Hepatic stellate cell (primary cell): ENCODE measurements at places on chromosomes 11 and 22.

- DNase-seq: no peak
Measured at GRCh38 chr22:34587357-34588356, 478.3 kb upstream of the ISX start.

DNA sequence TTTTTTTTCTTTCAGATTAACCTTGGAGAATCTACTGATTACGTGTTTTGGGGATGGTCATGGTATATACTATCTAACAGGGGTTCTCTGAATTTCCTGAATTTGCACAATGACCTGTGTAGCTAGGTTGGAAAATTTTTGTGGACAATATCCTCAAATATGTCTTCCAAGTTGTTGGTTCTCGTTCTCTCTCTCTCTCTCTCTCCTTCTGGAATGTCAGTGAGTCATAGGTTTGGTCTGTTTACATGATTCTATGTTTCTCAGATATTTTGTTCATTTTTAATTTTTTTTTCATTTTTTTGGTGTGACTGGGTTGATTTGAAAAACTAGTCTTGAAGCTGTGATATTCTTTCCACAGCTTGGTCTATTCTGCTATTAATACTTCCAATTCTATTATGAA is 604.0 kb upstream of the ANO3 start:
- no peak for DNase-seq

GRCh38 chr11:46315033-46315738 is 32.1 kb upstream of the DGKZ start:
- DNase-seq: peak; percentile 96

GRCh38 chr11:59807047-59807610 is 3.4 kb downstream of the MRPL16 start:
- no peak for DNase-seq

- no peak for DNase-seq
Measured at GRCh38 chr11:13367115-13367514, 89.5 kb downstream of the BMAL1 start.

- no peak for DNase-seq
Measured at GRCh38 chr11:4071914-4072313, 22.7 kb upstream of the RRM1 start.

DNA sequence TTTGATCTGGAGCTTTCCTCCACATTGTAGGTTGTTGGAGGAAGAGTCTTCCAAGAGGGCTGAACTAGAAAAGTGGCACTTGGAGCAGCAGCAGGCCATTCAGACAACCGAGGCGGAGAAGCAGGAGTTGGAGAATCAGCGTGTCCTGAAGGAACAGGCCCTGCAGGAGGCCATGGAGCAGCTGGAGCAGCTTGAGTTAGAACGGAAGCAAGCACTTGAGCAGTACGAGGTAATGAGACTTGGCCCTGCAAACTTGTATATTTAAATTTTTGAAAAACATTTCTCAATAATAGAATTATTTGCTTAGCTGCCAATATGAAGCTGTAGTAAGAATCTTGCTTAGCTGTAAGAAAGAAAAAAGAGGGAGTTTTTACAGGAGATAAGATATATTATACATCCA is 84.0 kb downstream of the SWAP70 start:
- no peak for DNase-seq

DNA sequence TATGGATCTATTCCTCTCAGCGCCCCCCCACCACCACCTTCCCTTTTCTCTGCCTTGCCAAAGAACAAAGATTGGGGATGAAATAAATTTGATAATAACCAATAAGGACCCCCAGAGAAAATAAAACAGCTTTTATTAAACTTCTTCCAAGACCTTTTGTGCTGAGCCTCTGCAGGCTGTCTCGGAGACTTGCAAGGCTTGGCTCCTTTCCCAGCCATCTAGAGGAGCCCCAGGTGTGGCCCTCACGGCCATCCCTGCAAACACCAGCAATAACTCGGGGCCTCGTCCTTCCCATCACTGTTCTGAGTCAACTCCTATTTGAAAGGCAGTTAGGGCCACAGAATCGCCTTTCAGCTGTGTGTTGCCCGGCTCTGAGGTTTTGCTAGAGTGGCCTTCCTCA is 51.2 kb upstream of the LMO1 start:
- no peak for DNase-seq

- DNase-seq: no peak
Measured at GRCh38 chr11:118849825-118850224, 33.9 kb upstream of the CXCR5 start.

DNA sequence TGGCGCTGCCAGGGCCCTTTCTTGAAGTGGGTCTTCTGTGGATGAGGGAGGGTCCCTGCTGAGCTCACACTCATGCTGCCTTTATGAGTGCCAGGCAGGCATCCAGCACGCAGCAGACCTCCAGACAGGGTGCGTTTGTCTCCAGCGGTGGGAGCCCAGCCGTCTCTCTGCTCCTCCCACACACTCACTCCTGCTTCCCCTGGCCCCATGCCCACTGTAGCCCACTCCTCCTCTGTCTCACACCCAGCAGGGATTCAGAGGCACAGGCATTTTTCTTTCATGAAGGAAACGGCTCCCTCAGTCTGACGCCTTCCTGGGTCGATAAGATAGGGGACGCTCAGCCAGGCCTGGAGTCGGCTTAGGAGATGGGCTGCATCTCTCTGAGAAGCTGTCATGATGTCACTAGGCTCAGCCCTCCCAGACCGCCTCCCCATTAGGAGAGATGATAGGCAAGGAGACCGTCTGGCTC is 183.9 kb upstream of the NCAM1 start:
- no peak for DNase-seq

- no peak for DNase-seq
Measured at GRCh38 chr11:91792779-91793262, 431.8 kb upstream of the FAT3 start.

- no peak for DNase-seq
Measured at GRCh38 chr11:1410366-1411291, 20.9 kb downstream of the BRSK2 start.

DNA sequence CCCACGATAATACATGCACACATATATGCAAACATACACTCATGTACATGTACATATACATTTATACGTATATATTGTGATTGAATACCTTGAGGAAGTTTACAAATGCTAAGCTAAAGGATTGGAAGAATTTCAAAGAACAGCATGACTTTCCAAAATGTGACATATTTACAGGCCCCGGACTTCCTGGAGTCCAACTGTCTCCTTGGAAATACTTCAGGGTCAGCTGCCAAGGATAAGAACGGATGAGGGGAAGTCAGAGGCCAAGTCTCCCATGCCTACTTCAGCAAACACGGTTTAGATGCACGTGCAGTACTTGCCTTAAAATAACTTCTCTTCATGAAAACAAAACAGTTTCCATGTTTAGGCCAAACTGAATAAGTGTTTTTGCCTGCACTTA is 213.6 kb downstream of the DYNC2H1 start:
- DNase-seq: no peak

GRCh38 chr22:36299295-36299694 is 46.4 kb downstream of the APOL1 start:
- no peak for DNase-seq

DNA sequence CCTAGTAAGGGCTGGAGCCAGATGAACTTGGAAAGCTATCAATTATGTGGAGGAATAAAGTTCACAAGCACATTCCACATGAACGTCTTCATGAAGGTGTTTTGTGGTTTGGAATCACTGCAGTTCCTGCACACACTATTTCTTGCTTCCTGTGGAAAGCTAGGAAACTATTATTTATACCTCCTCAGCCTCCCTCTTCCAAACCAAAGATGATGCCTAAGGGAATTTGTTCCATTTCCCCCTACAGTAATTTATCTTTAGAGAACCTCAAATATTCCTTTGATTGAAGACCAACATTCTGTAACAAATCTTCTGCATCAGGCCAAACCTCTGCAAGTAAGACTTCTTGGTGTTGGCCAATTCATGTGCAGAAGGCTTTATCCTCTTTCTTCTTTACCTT is 115.8 kb upstream of the ARHGAP20 start:
- DNase-seq: no peak

DNA sequence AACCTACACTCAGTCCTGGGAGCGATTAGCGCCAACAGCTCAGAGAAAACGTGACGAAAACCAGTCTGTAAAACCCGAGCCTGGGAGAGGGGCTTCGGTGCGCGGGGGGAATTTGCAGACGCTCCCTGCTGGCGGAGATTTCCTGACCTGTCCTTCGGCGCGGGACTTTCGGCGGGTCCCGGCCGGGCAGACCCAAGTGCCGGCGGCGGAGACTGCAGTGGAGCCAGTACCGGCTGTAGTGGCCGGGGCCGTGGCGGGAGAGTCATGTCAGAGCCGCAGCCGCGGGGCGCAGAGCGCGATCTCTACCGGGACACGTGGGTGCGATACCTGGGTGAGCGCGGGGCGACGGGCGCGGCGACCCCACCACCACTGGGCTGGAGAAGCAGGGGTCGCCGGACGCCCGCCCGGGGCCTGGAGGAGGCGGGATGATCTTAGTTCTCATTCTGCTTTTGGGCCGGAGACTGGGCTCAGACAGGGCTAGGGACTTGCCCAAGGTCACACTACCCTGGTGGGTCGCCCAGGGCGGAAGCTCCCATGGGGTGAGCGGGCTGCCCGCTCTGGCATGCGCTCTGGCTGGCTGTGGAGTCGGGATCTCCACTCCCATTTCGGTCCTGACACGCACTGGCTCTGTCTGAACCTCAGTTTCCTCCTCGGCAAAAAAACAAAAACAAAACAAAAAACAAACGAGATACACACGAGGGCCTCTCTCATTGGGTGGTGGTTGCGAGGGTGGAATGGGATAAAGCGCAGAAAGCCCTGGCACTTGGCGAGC is at the start of gene MTFP1:
MTFP1 (plus strand) TSS at position 153 of the 772 bp plus-strand sequence; CDS start at position 265, 112 bp downstream.
- peak; percentile 71 for DNase-seq

- DNase-seq: no peak
Measured at GRCh38 chr11:114228435-114229411, 67.5 kb upstream of the NNMT start.

GRCh38 chr11:9506489-9507276 is 45.9 kb downstream of the ZNF143 start:
- peak; percentile 53 for DNase-seq

DNA sequence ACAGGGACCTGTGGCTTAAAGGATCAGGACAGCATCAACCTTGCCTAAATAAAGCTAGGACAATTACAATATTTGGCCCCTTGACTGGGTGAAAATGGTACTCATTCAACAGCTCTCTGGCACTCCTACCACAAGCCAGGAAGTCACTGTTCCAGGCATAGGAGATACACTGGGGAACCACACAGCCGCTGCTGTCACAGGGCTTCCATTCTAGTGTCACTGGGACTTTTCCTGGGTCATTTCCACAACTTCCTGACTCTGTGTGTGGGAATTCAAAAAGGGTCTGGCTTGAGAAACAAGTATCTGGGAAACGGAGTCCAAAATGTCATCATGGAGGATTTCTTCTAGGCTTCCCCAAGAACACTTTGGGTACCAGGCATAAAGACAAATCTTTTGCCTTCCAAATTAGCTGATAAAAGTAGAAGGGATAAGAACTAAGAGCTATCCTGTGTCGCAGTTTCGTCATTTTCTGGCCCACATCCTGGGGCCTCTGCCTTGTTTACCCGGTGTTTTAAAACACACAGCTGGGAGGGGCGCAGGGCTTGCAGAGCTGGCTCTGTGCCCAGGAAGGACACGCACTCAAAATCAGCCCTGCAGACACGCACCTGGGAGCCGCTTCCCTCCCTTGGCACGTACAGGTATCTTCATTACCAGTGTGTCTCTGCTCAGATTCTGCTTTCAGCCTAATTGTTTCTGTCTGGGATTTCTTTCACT is 38.0 kb downstream of the TMEM45B start:
- DNase-seq: no peak

- DNase-seq: no peak
Measured at GRCh38 chr22:27065279-27065678, 407.9 kb downstream of the MIAT start.

DNA sequence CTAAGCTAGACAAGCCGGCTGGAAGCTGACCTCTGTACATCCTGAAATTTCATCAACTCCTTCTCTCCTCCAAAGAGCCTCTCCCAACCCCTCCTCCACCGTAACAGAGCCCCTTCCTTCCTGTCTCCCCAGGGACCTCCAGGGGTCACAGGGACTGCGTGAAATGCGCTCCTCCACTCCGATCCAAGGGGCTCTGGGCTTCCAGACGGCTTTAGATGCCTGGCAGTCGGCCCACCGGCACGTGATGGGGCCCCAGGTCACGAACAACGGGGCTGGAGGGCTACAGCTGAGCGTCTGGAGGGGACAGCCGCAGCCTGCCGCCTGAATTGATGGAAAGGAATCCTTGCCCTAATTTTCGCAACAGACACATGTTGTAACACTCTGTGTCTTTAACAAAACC is 264.1 kb downstream of the MN1 start:
- DNase-seq: no peak

- no peak for DNase-seq
Measured at GRCh38 chr11:102079625-102080024, 30.6 kb upstream of the YAP1 start.

- DNase-seq: no peak
Measured at GRCh38 chr11:17585911-17586695, 39.0 kb downstream of the OTOG start.

GRCh38 chr11:2737866-2738265 is 38.1 kb upstream of the KCNQ1OT1 start:
- DNase-seq: no peak

DNA sequence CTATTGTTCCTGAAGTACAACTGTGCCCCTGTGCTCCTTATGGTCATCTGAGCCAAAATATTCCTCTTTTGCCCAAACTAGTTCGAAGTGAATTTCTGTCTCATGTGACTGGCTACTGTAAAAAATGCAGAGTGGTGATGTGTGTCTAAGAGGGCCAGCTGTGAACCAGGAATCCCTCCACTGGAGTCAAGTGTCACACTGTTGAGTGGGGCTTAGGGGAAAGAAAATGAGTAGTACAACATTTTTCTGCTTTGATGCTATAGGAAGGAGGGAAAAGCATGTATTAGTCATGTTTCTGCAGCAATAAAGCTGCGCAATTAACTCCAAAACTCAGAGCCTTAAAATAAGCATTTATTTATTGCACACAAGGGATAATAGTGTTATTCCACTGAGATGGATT is 39.8 kb upstream of the HMGXB4 start:
- DNase-seq: no peak

DNA sequence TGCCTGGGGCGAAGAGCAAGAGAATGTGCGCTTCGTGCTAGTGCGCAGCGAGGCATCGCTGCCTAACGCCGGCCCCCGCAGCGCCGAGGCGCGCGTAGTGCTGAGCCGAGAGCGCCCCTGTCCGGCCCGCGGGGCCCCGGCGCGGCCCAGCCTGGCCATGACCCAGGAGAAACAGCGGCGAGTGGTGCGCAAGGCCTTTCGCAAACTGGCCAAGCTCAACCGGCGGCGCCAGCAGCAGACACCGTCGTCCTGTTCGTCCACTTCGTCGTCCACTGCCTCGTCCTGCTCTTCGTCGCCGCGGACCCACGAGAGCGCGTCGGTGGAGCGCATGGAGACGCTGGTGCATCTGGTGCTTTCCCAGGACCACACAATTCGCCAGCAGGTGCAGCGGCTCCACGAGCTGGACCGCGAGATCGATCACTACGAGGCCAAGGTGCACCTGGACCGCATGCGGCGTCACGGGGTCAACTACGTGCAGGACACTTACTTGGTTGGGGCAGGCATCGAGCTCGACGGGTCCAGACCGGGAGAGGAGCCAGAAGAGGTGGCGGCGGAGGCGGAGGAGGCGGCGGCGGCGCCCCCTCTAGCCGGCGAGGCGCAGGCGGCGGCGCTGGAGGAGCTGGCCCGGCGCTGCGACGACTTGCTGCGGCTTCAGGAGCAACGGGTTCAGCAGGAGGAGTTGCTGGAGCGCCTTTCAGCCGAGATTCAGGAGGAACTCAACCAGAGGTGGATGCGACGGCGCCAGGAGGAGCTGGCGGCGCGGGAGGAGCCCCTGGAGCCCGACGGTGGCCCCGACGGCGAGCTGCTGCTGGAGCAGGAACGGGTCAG is 1.0 kb downstream of the RASSF10 start:
- DNase-seq: no peak
